ENCODE measurements at places on chromosomes 16 and 17.
A peak's percentile ranks its signal among the peaks of the same experiment; 100 is the strongest.

- DNase-seq: peak; percentile 38
Measured at GRCh38 chr17:17613708-17614114, 22.2 kb upstream of the PEMT start.

DNA sequence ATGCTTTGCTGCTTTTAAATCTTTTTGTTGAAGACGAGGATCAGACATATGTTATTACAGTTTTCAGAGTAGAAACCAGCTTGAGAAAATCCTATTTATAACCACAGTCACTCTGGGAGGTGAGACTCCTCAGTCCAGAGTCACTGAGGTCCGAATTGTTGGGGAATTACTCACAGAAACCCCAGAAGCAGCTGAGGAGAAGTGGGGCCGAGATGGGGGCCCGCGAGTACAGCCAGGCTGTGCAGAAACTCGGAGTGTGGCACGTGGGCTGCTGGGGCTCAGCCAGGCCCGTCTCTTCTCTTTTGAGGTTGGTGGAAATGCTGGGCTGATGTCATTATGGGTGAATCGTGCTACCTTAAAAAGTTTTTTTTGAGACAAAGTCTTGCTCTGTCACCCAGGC lies 14.4 kb upstream of the GNG13 start:
- DNase-seq: no peak

DNA sequence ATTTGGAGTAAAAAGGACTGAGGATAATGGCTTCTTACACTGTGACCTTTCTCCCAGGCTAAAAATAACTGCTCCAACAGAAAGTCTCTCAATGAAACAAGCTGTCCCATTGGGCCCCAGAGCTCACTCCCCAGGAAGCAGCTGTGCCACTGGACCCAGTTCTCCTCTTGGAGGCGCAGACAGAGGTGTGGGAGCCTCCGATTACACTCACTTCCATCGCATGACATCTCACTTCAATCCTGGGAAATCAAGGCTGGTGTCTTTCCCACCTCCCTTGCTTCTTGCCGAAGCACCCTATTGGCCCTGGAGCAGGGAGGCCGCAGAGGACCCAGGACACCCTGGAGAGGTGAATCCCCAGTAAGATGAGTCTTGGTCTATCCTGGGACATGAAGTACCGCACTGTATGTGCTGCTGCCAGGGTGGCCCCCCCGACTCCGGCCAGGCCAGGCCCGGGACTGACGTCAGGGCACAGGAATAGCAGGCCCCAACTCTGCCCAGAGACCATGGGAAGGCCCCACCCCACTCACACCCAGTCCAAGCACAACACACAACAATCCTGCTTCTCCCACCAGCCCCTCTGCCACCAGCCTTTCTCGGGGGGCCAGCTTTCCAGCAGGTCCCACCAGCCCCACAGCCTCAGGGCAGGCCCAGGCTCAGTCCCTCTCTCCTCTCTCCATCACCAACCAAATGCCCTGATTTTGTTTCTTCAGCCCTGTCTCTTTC lies 29.5 kb downstream of the SRL start:
- DNase-seq: no peak

DNA sequence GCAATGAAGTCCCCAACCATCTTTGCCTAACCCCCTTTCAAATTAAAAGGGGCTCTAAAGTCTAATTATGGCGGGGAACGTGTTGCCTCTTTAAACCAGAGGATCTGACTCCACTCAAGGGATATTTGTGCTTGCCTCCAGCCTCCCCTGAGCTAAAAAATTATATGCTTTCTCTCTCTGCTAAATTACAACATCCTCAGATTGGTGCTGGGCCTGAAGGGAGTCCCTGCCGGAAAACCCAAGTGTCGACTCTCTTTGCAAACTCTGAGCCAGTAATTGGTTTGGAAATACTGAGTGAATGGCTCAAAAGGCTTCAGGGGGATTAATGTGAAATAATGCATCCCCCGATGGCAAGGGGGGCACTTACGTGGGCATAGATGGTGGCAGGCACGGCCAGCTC lies 208.5 kb upstream of the TNRC6C start:
- no peak for DNase-seq

- DNase-seq: no peak
Measured at GRCh38 chr16:83137326-83137781, 510.6 kb downstream of the CDH13 start.

DNA sequence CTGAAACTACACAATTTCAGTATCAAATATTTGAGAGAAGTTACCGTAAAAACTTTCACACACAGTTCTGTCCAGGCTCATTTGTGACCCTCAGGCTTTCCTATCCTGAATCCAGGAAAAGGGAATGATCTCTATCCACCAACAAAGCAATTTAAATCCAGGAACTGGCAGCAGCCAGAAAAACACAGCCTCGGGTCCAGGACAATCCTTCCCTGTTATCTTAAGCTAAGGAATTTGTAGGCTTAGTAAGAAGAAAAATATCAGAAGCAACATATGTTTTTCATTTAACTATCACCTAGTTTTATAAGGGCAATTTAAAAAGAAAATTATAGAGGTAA lies 47.1 kb downstream of the TEX2 start:
- DNase-seq: no peak

DNA sequence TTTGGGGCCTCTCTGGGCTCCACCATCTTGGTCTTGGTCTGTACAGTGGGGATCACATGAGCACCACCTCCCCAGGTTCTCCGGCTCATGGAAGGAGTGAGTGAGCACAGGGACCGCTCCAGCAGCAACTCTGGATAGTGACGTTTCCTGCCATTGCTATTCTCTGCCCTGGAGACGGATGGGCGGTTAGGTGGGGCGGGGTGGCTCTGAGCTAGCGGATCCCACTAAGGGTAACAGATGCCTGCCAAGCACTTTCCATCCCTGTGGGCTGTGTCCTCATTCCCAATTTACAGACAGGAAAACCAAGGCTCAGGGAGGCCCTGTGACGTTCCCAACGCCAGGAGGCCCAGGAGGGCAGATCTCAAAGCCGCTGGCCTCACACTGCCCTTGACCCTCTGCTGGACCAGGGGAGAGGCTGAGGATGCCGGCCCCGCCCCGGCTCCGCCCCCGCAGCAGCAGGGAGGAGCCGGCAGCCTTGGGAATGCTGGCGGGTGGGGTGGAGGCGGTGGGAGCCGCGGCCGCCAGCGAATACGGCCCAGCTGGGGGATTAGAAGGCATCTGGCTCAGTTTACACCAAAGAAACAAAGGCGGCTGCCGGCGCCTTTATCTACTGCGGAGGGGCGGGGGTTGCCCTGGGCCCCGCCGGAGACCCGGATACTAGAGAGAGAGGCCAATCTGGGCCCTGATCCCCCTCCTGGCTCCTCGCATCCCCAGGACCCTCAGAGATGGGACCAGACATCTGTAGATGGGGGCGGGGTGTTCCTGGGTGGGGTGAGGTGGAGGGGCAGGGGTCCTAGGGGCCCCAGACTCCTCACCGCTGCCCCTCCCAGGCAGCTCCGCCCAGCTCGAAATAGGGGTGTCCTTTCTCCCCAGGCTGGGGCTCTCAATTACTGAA lies 122.3 kb upstream of the CIBAR2 start:
- DNase-seq: no peak

- peak; percentile 27 for DNase-seq
Measured at GRCh38 chr17:35051183-35051578, 12.3 kb downstream of the RFFL start.

DNA sequence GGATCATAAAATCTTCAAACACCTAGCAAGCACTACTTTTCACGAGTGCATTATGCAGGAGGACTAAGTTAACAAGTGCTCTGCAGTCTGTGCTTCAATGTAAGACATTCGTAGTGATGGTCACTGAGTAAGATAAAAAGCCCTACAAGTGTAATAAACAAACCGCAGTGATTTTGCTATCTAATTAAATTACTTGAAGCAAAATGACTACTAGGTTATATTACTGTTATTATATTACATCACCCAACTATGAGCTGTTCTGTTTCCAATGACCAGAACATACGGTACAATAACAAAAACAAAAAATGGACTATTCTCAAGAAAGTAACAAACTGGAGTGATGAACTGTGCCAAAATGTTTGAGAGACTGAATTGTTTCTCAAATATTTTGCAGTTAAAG lies 11.2 kb downstream of the KLHL10 start:
- DNase-seq: no peak

DNA sequence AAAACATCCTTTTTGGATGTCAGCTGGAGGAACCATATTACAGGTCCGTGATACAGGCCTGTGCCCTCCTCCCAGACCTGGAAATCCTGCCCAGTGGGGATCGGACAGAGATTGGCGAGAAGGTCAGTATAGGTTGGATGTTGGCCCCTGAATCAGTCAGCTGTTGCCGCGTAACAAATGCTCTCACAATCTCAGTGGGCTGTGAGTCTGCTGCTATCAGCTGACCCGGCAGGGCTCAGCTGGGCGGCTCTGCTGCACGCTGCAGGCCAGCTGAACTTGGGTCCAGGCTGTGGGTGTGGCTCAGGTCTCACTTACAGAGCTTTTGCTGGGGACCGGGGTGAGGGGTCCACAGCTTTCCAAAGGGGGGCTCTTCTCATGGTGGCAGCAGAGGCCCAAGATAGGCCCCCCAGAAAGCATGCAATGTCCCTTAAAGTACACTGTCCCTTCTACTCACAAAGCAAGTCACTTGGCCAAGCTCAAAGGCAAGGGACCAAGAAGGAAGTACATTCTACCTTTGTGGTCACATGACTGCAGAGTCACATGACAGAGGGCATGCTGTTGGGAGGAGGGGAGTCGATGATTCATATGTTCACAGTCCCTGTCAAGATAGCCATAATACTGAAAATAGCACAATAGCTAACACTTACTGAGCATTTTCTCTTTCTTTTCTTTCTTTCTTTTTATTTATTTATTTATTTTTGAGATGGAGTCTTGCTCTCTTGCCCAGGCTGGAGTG lies 134.2 kb downstream of the ABCC1 start:
- peak; percentile 6 for DNase-seq

Data from stimulated activated CD4-positive, alpha-beta T cell treated with anti-CD3 and anti-CD28 coated beads, Interleukin-4, amount 100 ng/mL, for 4 hours (primary cell).